ENCODE measurements at places on chromosomes 12 and 14.

GRCh38 chr12:93127582-93128331, 198.7 kb upstream of the EEA1 start:
- DNase-seq = no peak
- no peaks in the 10 kb centered on the region for H3K36me3 ChIP-seq
- H3K27ac ChIP-seq = no peak overlapping the region
- H3K4me1 ChIP-seq = no peaks in the 10 kb centered on the region
- H3K27me3 ChIP-seq = no peaks in the 10 kb centered on the region

GRCh38 chr14:22977684-22978486, 4.5 kb downstream of the AJUBA start:
- H3K27me3 ChIP-seq = peaks cover 15% of the 10 kb centered on the region
- no peak for DNase-seq
- H3K4me1 ChIP-seq = no peaks in the 10 kb centered on the region

- H3K27me3 ChIP-seq = no peaks in the 10 kb centered on the region
- no peaks in the 10 kb centered on the region for H3K36me3 ChIP-seq
- H3K27ac ChIP-seq = no peak overlapping the region
- no peak for DNase-seq
- H3K4me3 ChIP-seq = no peak overlapping the region
These were observed 10.1 kb upstream of the CABP1 start for GRCh38 chr12:120630104-120630892.

DNA sequence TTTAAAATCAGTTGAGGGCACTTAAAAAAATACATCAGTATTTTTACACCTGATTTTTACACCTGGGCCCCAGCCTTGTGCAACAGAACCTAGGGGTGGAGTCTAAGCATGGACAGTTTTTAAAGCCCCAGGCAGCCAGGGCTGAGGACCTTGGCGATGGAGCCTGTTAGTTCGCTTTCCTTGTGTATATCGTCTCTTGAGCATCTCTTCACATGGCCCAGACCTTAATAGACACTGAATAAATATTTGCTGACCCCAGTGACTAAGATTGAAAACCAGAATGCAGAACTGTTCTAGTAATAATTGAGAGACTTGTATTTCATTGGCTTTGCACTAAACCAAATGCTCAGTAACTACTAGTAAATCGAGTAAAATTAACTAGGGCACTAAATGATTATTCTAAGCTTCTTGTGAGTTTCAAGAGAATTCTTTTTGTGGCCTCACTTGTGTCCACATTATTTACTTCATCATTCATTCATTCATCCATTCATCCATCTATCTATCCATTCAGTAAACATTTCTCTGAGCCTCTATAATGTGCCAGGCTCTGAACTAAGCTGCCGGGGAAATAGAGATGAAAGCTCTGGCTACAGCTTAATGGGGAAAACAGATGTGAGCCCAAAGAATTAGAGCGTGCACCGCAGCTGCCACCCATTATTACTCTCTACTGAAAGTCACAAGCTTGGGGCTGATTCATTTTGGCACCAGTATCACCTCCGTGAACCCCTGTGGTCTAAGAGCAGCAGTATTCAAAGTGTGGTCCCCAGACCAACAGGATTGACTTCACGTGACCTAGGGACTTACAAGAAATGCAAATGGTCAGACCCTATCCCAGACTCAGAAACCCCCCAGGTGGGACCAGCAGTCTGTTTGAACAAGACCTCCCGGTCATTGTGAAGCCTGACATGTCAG, 30.7 kb upstream of the BCL7A start:
- no peak overlapping the region for H3K4me3 ChIP-seq
- no peak overlapping the region for H3K27ac ChIP-seq
- H3K36me3 ChIP-seq = no peaks in the 10 kb centered on the region
- peaks cover 10% of the 10 kb centered on the region for H3K4me1 ChIP-seq

- H3K27ac ChIP-seq = no peak overlapping the region
- no peaks in the 10 kb centered on the region for H3K36me3 ChIP-seq
- peaks cover 12% of the 10 kb centered on the region for H3K27me3 ChIP-seq
- H3K4me1 ChIP-seq = no peaks in the 10 kb centered on the region
- H3K4me3 ChIP-seq = no peak overlapping the region
- DNase-seq = no peak
These were observed 31.9 kb downstream of the BMP4 start for GRCh38 chr14:53924753-53925152.

- no peaks in the 10 kb centered on the region for H3K27me3 ChIP-seq
- no peaks in the 10 kb centered on the region for H3K4me1 ChIP-seq
- no peak overlapping the region for H3K4me3 ChIP-seq
- H3K36me3 ChIP-seq = peaks cover under 1% of the 10 kb centered on the region
- no peak overlapping the region for H3K27ac ChIP-seq
- DNase-seq = no peak
These were observed 421.8 kb upstream of the PDE3A start for GRCh38 chr12:19946550-19946949.

- no peak overlapping the region for H3K27ac ChIP-seq
- no peak for DNase-seq
- no peaks in the 10 kb centered on the region for H3K27me3 ChIP-seq
- H3K4me1 ChIP-seq = no peaks in the 10 kb centered on the region
- peaks cover 18% of the 10 kb centered on the region for H3K36me3 ChIP-seq
These were observed 7.6 kb upstream of the UNC119B start for GRCh38 chr12:120702637-120703036.

DNA sequence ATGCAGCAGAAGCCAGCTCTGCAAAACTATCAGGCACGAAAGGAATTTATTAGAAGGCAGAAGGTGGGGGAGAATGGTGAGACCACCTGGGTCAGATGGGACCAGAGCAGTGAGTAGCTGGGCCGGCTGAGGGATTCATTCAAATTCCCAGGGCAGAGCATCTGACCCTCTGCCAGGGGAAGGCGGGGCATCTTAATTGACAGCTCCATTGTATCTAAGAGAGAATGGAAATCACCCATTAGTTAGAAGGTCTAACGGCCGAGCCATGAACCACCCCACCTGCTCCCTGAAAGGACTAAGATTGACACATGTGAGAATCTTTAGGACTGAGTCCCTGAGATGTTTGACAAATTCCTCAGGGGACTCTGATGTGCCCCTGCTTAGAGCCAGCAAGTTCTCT, 83.7 kb downstream of the PHETA1 start:
- DNase-seq = no peak
- no peaks in the 10 kb centered on the region for H3K36me3 ChIP-seq
- H3K27me3 ChIP-seq = peaks cover 42% of the 10 kb centered on the region
- no peak overlapping the region for H3K4me3 ChIP-seq
- H3K4me1 ChIP-seq = no peaks in the 10 kb centered on the region

DNA sequence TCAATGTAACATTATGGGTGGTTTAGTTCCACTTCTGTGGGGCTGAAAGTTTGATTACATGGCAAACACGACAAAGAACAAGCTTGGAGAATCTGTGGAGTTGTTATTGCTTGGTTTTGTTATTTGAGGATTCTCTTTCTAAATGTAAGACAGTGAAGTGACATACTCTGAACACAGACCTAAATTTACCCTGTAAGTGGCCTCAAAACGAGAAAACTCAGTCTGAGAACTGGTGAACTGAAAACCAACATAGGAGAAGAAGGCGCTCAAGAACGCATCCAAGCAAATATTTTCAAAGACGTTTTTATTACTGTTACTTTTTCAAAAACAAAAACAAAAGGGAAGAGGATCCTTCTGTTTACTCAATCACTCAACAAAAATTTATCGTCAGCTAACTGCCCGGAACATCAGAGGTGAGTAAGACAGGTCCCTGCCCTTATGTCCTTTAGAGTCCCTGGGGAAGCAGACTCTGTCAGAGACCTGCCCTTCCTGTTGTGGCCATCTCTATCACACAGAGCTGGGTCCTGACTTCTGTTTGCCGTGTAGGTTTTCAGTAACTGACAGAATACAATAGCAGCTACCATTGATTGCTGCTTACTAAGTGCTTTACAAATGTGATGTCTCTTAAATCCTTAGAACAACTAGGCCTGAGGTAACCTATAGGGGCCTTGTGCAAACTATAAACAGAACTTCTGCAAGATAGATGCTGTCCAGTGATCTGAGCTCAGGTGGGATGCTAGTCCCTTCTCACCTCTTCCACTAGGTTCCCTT, 79.3 kb upstream of the C12orf71 start:
- no peaks in the 10 kb centered on the region for H3K36me3 ChIP-seq
- H3K4me1 ChIP-seq = no peaks in the 10 kb centered on the region
- DNase-seq = no peak
- peak overlapping the region; percentile 22 for H3K27ac ChIP-seq

GRCh38 chr14:33792720-33793368, 158.0 kb downstream of the EGLN3 start:
- peaks cover 12% of the 10 kb centered on the region for H3K4me1 ChIP-seq
- peaks cover 21% of the 10 kb centered on the region for H3K27me3 ChIP-seq
- H3K27ac ChIP-seq = no peak overlapping the region
- no peaks in the 10 kb centered on the region for H3K36me3 ChIP-seq
- DNase-seq = no peak

- no peak overlapping the region for H3K27ac ChIP-seq
- H3K36me3 ChIP-seq = peaks cover 1% of the 10 kb centered on the region
- H3K4me3 ChIP-seq = no peak overlapping the region
- no peaks in the 10 kb centered on the region for H3K4me1 ChIP-seq
These were observed 16.4 kb downstream of the PHETA1 start for GRCh38 chr12:111352296-111352993.

DNA sequence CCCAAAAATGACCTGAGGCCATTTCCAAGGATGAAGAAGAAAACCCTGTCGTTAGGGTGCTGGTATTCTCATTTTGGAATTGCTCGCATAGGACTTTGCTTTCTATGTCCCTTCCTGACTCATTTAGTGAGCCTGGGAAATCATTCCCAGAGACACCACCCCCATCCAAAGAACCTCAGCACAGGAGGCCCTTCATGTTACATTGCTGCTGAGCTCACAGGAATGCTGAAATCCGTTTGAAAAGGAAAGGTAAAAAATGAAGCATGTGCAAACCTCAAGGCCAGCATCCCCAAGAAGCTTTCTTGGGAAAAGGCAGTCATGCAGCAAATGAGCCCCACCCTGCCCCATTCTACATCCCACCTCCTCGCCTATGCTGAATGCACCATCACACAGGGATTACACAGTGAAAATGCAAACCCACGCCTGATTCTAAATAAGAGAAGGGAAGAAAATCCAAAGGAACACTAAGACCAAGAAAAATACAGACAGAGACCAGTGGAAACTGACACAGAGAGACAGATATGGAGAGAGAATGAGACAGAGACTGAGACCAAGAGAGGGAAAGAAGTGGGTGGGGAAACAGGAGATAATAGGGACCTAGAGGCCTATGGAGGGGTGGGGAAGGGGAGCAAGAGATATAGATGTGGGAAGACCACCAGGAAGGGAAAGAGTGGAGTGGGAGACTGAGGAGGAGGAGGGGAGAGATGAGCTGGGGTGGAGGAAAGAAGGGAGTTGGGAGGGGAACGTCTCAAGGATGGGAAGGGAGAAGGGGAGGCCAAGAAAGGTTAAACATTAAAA, 33.5 kb downstream of the NIN start:
- peaks cover 26% of the 10 kb centered on the region for H3K36me3 ChIP-seq
- H3K4me3 ChIP-seq = no peak overlapping the region
- no peaks in the 10 kb centered on the region for H3K27me3 ChIP-seq

- no peak overlapping the region for H3K27ac ChIP-seq
- no peak for DNase-seq
- H3K4me1 ChIP-seq = peaks cover 30% of the 10 kb centered on the region
- no peaks in the 10 kb centered on the region for H3K27me3 ChIP-seq
- H3K4me3 ChIP-seq = no peak overlapping the region
These were observed 104.8 kb upstream of the PLEKHG7 start for GRCh38 chr12:92597997-92598396.

- no peak overlapping the region for H3K4me3 ChIP-seq
- no peaks in the 10 kb centered on the region for H3K36me3 ChIP-seq
- no peak for DNase-seq
- H3K27me3 ChIP-seq = no peaks in the 10 kb centered on the region
- peaks cover 5% of the 10 kb centered on the region for H3K4me1 ChIP-seq
These were observed 216.2 kb upstream of the PLEKHG7 start for GRCh38 chr12:92486443-92487137.

DNA sequence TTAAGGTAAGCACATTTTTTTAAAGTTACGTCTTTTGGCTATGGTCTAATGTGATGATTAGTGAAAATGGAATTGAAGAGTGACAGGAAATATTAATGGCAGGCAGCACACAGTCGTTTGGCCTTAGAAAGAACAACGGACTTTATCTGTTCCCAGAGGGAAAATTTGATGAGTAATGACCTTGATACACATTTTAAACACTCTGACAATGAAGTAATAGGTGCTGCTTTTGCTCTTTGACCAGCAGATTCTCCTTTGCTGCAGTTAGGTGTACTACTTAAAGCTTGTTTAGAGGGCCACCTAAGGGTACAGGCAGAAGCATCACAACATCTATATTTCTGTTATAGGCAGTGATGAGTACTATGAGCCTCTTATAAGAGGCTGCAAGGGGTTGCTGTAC, 27.1 kb upstream of the RNU6-8 start:
- DNase-seq = no peak
- no peaks in the 10 kb centered on the region for H3K36me3 ChIP-seq
- peaks cover 6% of the 10 kb centered on the region for H3K27me3 ChIP-seq

- DNase-seq = no peak
- no peak overlapping the region for H3K27ac ChIP-seq
- peaks cover 55% of the 10 kb centered on the region for H3K4me1 ChIP-seq
- no peak overlapping the region for H3K4me3 ChIP-seq
- H3K27me3 ChIP-seq = no peaks in the 10 kb centered on the region
These were observed 423.0 kb downstream of the FUT8 start for GRCh38 chr14:65835501-65835900.

GRCh38 chr12:3416670-3417069, 74.3 kb upstream of the PRMT8 start:
- no peaks in the 10 kb centered on the region for H3K4me1 ChIP-seq
- no peaks in the 10 kb centered on the region for H3K36me3 ChIP-seq
- H3K27ac ChIP-seq = no peak overlapping the region
- H3K4me3 ChIP-seq = no peak overlapping the region
- DNase-seq = no peak

- H3K4me1 ChIP-seq = peaks cover 1% of the 10 kb centered on the region
- peaks cover 10% of the 10 kb centered on the region for H3K36me3 ChIP-seq
- no peak overlapping the region for H3K27ac ChIP-seq
- no peak for DNase-seq
- H3K4me3 ChIP-seq = no peak overlapping the region
- H3K27me3 ChIP-seq = no peaks in the 10 kb centered on the region
These were observed 757 bp downstream of the SLC39A5 start for GRCh38 chr12:56230432-56231183.

DNA sequence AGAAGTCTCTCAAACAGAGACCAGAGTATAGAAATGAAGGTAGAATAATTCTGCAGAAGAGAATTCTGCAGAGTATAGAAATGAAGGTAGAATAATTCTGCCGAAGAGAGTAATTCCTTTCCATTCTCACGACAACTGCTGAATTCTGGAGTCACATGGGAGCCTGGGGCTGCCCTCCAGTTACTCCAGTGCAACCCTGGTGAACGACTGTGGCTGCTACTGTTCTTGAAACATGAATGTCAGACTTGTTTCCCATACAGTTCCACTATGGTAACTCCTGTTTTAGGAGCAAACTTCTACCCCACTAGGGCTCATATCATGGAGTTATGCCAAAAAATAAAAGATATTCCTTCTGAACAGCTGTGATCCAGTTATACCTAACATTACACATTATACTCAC, 164.4 kb downstream of the KICS2 start:
- DNase-seq = no peak
- no peak overlapping the region for H3K4me3 ChIP-seq
- H3K27ac ChIP-seq = no peak overlapping the region
- peaks cover 11% of the 10 kb centered on the region for H3K27me3 ChIP-seq
- no peaks in the 10 kb centered on the region for H3K36me3 ChIP-seq

Measured in central memory CD8-positive, alpha-beta T cell (primary cell).